Neural crest cell (in vitro differentiated cells): ENCODE measurements at places on chromosomes 2 and 18. TPM values are rescaled to one million over a fixed set of nuclear protein-coding genes. Genes with fewer than 3 reads are reported as not detected.

The RFX8 gene
- 0.44 and 0.48 TPM in 2 replicates for total RNA-seq

- peaks cover 5% of the 10 kb centered on the region for H3K4me1 ChIP-seq
- H3K27ac ChIP-seq = no peak overlapping the region
- H3K36me3 ChIP-seq = no peaks in the 10 kb centered on the region
- no peak overlapping the region for H3K4me3 ChIP-seq
- no peak for DNase-seq
- no peaks in the 10 kb centered on the region for H3K27me3 ChIP-seq
Observed at GRCh38 chr2:155372969-155373368, 674.5 kb downstream of the KCNJ3 start.

DNA sequence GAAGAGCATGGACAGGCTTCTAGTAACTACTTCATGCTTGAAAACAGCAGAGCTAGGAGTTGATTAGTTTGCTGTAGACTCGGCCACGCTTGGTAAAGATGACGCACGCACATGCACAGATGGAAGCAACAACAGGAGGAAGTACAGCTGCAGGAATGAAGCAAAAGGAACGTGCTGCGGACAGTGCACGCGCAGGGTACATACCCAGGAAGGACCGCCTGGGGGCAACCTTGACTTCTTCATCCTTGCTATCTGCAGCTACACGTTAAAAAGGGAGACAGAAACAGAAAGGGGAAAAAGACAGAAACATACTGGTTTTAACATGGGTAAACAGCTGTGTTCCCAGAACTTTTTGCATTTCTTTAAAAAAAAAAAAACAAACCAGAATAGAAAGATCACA lies 17.7 kb downstream of the SLC66A2 start:
- DNase-seq = no peak
- peaks cover 67% of the 10 kb centered on the region for H3K36me3 ChIP-seq
- no peak overlapping the region for H3K4me3 ChIP-seq
- no peak overlapping the region for H3K27ac ChIP-seq

- H3K27ac ChIP-seq = no peak overlapping the region
- H3K27me3 ChIP-seq = peaks cover 19% of the 10 kb centered on the region
- no peak overlapping the region for H3K4me3 ChIP-seq
- H3K36me3 ChIP-seq = no peaks in the 10 kb centered on the region
- H3K4me1 ChIP-seq = peaks cover 5% of the 10 kb centered on the region
Observed at GRCh38 chr18:70554854-70555445, 266.1 kb downstream of the SOCS6 start.

GRCh38 chr2:170504810-170505145 lies 210.4 kb upstream of the SP5 start:
- H3K36me3 ChIP-seq = no peaks in the 10 kb centered on the region
- peaks cover 63% of the 10 kb centered on the region for H3K4me1 ChIP-seq
- peak overlapping the region; percentile 7 for H3K4me3 ChIP-seq
- peaks cover 6% of the 10 kb centered on the region for H3K27me3 ChIP-seq
- no peak for DNase-seq
- H3K27ac ChIP-seq = peak overlapping the region; percentile 43

DNA sequence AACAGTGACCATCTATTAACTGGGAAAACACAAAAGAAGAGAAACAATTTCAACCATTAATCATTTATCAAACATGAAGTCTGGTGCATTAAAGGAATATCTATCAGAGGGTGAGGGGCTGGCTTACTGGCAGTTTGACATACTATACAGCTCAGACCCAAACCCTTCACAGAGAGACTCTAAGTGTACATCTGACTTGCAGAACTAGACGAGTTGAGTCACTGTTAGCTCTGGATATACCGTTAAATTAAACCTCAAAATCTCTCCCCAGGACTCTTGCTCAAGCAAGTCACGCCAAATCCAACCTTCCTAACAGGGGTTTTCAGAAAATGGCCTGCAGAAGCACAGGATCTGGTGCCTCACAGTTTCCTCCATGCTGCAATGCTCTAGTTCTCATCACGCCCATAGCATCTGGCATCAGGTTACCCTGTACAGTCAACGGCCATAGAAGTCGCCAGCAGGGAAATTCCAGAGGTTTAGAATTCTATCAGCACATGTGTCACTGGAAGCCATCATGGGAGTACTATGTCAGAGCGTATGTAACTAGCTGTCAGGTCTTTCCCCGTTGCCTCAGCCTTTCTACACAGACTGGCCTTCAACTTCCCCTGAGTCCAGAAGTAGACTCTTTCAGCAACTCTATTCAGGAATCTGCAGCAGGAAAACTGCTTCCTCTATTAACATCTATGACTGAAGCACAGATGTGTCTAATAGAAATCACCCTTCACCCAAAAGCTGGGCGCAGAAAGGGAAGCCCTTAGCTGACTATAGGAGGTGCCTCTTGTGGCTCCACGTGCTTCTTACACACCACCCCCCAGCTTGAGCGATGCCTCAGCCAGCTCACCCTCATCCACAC lies 9.3 kb downstream of the TGOLN2 start:
- no peak overlapping the region for H3K27ac ChIP-seq
- H3K4me1 ChIP-seq = peaks cover 9% of the 10 kb centered on the region
- no peak for DNase-seq
- no peaks in the 10 kb centered on the region for H3K27me3 ChIP-seq
- H3K4me3 ChIP-seq = peak overlapping the region; percentile 9

The KCNJ3 gene
- 0.05 TPM in 2 replicates for total RNA-seq

The WDR7 gene
- 15.9 and 17.3 TPM in 2 replicates for total RNA-seq

The C2orf81 gene
- 7.3 and 7.9 TPM in 2 replicates for total RNA-seq

- no peak overlapping the region for H3K27ac ChIP-seq
- H3K27me3 ChIP-seq = no peaks in the 10 kb centered on the region
- no peak for DNase-seq
- H3K4me1 ChIP-seq = peaks cover 16% of the 10 kb centered on the region
Observed at GRCh38 chr2:179443180-179443579, 178.5 kb upstream of the SESTD1 start.

DNA sequence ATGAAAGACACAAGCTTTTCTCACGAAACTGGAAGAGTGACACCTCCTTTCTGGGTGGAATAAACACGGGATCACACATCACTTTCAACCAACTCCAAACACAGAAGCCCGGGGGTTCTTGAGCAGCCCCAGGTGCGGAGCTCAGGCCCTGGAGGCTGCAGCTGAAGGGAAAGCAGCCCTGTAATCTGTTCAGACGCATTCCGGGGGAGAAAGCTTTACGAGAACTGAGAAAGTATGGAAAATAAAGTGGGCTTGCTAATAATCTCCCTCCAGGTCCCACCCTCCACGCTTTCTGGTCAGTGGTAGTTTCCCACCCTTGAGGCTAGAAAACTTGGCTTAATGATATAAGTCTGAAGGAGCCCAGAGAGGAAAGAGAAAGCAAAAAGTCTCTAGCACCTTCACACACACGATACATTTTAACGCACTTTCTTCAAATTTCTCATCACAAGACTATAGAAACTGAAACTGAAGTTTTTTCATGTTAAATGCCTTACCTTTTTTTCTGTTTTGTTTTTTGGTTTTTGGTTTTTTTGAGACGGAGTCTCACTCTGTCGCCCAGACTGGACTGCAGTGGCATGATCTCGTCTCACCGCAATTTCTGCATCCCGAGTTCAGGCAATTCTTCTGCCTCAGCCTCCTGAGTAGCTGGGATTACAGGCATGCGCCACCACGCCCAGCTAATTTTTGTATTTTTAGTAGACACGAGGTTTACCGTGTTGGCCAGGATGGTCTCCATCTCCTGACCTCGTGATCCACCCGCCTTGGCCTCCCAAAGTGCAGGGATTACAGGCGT lies 141.3 kb downstream of the AFF3 start:
- no peak for DNase-seq
- peaks cover 13% of the 10 kb centered on the region for H3K27me3 ChIP-seq
- H3K4me3 ChIP-seq = no peak overlapping the region

- DNase-seq = no peak
- H3K4me1 ChIP-seq = peaks cover 6% of the 10 kb centered on the region
- H3K4me3 ChIP-seq = no peak overlapping the region
- no peak overlapping the region for H3K27ac ChIP-seq
- H3K27me3 ChIP-seq = no peaks in the 10 kb centered on the region
- no peaks in the 10 kb centered on the region for H3K36me3 ChIP-seq
Observed at GRCh38 chr18:32156855-32157254, 33.0 kb upstream of the MEP1B start.

The KCNIP3 gene
- 2.9 and 4.1 TPM in 2 replicates for total RNA-seq

GRCh38 chr2:219664944-219665343 lies 37.5 kb downstream of the SLC4A3 start:
- H3K4me1 ChIP-seq = no peaks in the 10 kb centered on the region
- no peak for DNase-seq
- H3K36me3 ChIP-seq = peaks cover 3% of the 10 kb centered on the region
- peaks cover 8% of the 10 kb centered on the region for H3K27me3 ChIP-seq
- H3K27ac ChIP-seq = peak overlapping the region; percentile 88

The AOX1 gene
- 2.8 and 4.3 TPM in 2 replicates for total RNA-seq

DNA sequence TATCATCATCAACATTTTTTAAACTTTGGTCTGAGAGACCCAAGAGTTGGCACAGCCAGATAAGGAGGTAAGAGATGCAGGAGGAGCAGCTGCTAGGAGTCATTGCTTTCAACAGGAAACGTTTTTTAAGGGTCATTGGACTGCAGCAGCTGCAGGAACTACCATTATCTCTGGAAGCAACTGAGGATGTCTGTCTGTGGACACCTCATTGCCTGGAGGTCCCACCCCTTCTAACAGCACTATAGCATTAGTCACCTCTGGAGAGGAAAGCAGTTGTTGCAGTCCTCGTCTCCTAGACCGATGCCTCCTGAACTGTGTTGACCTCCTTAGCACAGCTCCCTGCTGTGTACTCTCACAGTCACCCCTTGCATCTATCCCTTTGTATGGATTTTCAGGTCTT lies 21.5 kb upstream of the FSHR start:
- no peak for DNase-seq
- no peaks in the 10 kb centered on the region for H3K27me3 ChIP-seq
- no peaks in the 10 kb centered on the region for H3K36me3 ChIP-seq
- H3K27ac ChIP-seq = no peak overlapping the region
- no peaks in the 10 kb centered on the region for H3K4me1 ChIP-seq

- no peak overlapping the region for H3K27ac ChIP-seq
- H3K36me3 ChIP-seq = no peaks in the 10 kb centered on the region
- no peaks in the 10 kb centered on the region for H3K27me3 ChIP-seq
- H3K4me1 ChIP-seq = no peaks in the 10 kb centered on the region
- H3K4me3 ChIP-seq = no peak overlapping the region
Observed at GRCh38 chr2:90077948-90078347, 1386.5 kb downstream of the RPIA start.

GRCh38 chr2:168679741-168680310 lies 122.6 kb upstream of the NOSTRIN start:
- peaks cover 3% of the 10 kb centered on the region for H3K36me3 ChIP-seq
- H3K27me3 ChIP-seq = no peaks in the 10 kb centered on the region
- H3K4me3 ChIP-seq = no peak overlapping the region
